Activated CD4-positive, alpha-beta T cell treated with anti-CD3 and anti-CD28 coated beads, Interleukin-2, amount 10 ng/mL, durations not matched to agents 24 days and 14 days (primary cell): ENCODE measurements at places on chromosomes 1 and 21. TPM values are rescaled to one million over a fixed set of nuclear protein-coding genes. Genes with fewer than 3 reads are reported as not detected.

GRCh38 chr1:211598514-211598913 is 19.6 kb upstream of the SLC30A1 start:
- no peak for DNase-seq

GRCh38 chr1:116820369-116820768 is 66.1 kb downstream of the CD2 start:
- no peak for DNase-seq

DNA sequence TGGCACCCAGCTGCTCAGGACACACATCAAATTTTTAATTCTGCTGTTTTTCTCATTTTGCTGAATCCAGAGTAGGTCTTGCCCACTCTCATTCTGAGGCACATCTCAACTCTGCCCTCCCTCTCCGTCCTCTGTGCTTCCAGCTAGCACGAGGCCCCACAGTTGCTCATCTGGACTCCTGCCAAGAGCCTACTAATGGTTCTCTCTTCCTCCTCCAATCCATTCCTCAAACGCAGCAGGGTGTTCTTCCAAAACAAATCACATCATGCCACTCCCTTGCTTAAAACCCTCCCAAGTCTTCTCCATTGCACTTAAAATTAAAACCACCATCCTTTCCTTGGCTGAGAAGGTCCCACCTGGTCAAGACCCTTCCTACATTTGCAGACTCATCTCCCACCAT is 49.8 kb upstream of the SCAF4 start:
- no peak for DNase-seq

- DNase-seq: no peak
These were observed 105.2 kb downstream of the SUSD4 start for GRCh38 chr1:223258751-223259198.

Gene FCGR2B
- total RNA-seq: not detected in 2 replicates

Gene BRDT
- not detected in 2 replicates for total RNA-seq

Gene FALEC
- total RNA-seq: not detected in 2 replicates

DNA sequence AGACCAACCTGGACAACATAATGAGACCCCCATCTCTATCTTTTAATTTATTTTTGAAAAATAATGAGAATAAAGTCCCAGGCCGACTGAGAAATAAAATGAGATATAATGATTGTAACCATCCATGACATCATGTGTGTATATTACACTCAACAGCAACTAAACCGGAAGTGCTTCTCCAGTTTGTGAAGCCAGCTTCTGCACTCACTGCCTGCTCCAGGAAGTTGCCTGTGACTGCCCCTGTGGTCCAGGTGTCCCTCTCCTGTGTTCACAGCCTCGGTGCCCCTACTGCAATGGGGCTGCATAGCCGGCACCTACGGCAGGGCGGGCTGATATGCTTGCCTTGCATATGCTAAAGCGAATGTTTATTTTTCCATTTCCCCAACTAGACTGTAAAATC is 68.3 kb downstream of the SSBP3 start:
- DNase-seq: peak; percentile 71

GRCh38 chr1:220430059-220430458 is 97.9 kb upstream of the MARK1 start:
- DNase-seq: no peak

DNA sequence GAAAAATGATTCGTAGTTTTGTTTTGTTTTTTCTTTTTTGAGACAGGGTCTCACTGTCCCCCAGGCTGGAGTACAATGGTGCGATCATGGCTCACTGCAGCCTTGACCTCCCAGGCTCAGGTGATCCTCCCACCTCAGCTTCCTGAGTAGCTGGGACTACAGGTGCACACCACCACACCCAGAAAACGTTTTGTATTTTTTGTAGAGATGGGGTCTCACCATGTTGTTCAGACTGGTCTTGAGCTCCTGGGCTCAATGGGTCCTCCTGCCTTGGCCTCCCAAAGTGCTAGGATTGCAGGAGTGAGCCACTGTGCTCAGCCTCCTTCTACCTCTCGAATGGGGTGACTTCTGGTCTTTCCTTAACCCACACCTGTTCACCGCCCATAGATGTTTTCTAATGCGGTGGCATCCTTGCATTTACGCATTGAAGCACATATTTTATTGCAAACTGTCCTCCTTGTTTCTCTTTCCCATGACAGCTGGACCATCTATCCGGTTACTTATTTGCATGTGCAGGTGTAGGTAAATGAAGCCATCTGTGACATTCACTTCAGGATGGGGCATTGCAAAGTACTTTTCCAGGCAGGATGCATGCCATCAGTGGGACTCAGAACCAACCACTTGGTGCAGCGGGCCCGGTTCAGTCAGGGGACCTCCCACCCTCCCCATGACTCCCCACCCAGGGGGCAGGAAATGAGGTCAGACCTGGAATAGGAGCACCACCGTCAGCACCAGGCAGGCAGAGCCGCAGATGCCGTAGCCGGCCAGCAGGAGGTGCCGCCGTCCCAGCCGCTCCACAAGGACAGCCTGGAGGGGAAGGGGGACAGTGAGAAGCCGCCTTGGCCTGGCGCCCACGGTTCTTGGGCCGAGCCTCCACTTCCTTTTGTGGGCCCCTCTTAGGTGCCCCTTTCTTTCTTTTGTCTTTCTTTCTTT is 16.5 kb downstream of the SLC2A7 start:
- DNase-seq: peak; percentile 83

GRCh38 chr1:179663810-179664209 is 72.2 kb downstream of the TDRD5 start:
- no peak for DNase-seq

- no peak for DNase-seq
These were observed 12.6 kb downstream of the C1orf162 start for GRCh38 chr1:111486431-111486830.

DNA sequence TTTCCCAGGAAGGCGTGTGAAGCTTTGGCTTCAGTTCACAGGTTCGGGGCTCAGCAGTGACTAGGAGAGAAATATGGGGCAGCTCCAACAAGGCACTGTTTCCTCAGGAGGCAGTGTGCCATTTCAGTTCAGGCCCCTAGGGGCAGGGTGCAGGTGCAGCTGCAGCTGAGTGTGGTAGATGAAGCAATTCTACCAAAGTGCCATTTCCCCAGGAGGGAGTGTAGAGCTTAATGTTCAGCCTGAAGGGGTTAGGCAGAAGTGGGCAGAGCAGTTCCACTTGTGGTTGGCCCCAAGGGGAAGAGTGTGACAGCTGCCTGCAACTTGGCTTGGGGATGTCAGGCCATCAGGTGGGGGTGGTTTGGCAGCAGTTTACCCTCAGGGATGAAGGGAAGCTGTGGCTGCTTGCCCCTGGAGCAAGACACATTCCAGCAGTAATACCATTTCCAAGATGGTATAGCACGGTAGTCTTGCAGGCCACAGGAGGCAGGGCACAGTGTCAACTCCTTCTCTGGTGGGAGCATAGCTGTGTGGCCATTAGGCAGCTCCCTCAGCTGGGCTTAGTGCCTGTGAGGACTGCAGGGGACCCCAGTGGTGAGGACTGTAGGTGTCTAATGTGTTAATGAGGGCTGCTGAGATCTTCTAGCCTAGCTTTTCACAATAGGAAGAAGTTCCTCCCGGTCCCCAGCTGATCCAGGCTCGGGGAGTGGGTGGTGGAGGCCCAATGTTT is 34.7 kb downstream of the RGSL1 start:
- DNase-seq: peak; percentile 56

GRCh38 chr1:214571281-214571680 is 19.9 kb upstream of the PTPN14 start:
- no peak for DNase-seq
